ENCODE measurements at places on chromosomes 13 and 19.

DNA sequence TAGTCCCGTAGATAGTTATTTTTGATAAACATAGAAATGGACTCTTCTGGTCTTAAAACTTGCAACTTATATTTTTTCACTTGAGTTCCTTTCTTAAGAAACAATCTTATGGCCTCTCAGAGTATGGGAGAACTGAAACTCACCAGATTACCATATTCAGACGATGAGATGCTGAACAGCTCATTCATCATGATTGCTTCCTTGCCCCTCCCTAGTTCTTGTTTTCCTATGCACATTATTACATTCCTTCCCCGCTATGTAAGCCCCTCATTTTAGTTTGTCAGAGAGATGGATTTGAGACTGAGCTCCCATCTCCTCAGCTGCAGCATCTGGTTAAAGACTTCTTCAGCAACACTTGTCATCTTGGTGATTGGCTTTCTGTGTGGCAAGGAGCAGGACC lies 158.5 kb downstream of the SLITRK6 start:
- no peak for DNase-seq
- H3K36me3 ChIP-seq: no peaks in the 10 kb centered on the region
- no peak overlapping the region for H3K27ac ChIP-seq
- H3K4me3 ChIP-seq: no peak overlapping the region
- H3K27me3 ChIP-seq: no peaks in the 10 kb centered on the region
- H3K4me1 ChIP-seq: no peaks in the 10 kb centered on the region

DNA sequence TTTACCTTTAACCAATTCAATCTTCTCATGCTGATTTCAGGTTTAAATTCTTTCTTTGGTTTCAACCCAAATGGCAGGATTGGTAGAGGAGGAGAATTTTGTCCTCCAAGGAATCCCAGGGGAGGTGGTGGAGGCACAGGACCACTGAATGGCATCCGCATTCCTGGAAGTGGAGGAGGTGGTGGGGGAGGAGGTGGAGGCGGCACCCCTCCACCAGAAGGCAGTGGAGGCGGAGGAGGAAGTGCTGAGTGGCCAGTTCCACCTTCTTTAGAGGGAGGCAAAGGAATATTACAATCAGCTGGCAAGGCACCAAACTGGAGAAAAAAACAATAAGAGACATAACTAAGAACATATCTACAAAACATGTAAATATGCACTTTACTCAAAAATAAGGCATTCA lies 192.9 kb downstream of the DIAPH3 start:
- DNase-seq: no peak
- H3K36me3 ChIP-seq: peaks cover 14% of the 10 kb centered on the region

DNA sequence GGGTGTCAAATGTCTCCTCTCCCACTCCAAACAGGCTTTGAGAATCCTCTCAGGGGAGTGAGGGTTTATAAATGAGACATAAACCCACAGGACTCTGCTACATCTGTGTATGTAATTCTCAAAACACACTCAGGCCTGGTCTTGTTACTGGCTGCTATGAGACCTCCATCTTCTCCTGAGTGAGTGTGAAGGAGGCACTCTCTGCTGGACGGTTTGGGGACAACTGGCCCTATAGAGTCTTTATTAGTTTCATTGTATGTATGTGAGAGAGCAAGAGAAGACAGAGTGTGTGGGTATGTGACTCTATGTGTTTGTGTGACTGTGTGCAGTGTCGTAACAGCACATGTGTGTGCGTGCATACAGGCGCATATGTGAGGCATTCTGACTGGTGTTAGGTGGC lies 9.6 kb upstream of the CYP4F12 start:
- peaks cover 9% of the 10 kb centered on the region for H3K27me3 ChIP-seq
- no peak overlapping the region for H3K27ac ChIP-seq
- no peaks in the 10 kb centered on the region for H3K4me1 ChIP-seq
- no peaks in the 10 kb centered on the region for H3K36me3 ChIP-seq

GRCh38 chr19:15166700-15167099 lies 34.1 kb downstream of the NOTCH3 start:
- no peaks in the 10 kb centered on the region for H3K4me1 ChIP-seq
- H3K4me3 ChIP-seq: no peak overlapping the region
- DNase-seq: no peak

DNA sequence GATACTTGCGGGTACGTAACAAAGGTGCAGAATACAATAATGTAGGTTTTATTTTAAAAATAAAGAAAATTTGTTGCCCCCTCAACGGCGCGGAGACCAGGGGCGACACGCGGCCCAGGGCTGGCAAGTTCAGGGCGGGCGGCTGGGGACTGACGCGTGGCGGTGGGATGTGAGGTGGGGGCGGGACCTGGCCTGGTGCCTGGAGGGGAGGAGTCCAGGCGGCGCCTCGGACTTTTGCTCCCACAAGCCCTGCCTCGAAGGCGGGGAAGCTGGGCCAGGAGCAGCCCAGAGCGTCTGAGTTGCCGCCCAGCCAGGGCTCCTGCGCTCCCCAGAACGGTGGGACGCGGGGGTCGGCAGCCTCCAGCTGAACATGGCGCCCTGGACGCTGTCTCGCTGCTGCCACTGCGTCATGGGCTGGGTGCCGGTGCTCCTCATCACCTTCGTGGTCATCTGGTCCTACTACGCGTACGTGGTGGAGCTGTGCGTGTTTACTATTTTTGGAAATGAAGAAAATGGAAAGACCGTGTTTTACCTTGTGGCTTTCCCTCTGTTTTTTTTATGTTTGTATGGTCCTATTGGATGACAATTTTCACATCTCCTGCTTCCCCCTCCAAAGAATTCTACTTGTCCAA lies 1122.8 kb upstream of the ATXN8OS start:
- H3K27me3 ChIP-seq: no peaks in the 10 kb centered on the region
- H3K36me3 ChIP-seq: no peaks in the 10 kb centered on the region
- no peak overlapping the region for H3K27ac ChIP-seq
- H3K4me3 ChIP-seq: no peak overlapping the region
- H3K4me1 ChIP-seq: no peaks in the 10 kb centered on the region

- DNase-seq: no peak
- no peaks in the 10 kb centered on the region for H3K36me3 ChIP-seq
- no peaks in the 10 kb centered on the region for H3K27me3 ChIP-seq
- no peak overlapping the region for H3K27ac ChIP-seq
Measured at GRCh38 chr13:54614726-54615125, 1586.1 kb downstream of the OLFM4 start.

DNA sequence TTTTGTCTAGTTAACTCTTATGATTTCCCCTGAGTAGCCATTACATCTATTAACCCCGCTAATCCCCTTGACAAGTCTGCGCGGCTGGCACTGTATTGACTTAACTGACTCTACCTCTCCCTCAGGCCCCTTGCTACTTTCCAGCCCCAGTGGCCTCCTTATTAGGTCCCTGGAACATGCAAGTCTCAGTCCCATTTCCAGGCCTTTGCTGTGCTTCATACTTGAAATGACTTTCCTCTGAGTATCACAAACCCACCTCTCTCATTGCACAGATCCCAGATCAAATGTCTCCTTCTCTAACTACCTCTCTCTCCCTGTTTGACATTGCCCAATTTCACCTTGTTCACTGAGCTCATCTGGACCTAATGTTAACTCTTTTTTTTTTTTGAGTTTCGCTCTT lies 13.2 kb downstream of the SPACA6 start:
- peaks cover 27% of the 10 kb centered on the region for H3K36me3 ChIP-seq
- H3K4me1 ChIP-seq: peaks cover 31% of the 10 kb centered on the region
- no peak overlapping the region for H3K27ac ChIP-seq
- H3K27me3 ChIP-seq: peaks cover 17% of the 10 kb centered on the region
- DNase-seq: no peak

DNA sequence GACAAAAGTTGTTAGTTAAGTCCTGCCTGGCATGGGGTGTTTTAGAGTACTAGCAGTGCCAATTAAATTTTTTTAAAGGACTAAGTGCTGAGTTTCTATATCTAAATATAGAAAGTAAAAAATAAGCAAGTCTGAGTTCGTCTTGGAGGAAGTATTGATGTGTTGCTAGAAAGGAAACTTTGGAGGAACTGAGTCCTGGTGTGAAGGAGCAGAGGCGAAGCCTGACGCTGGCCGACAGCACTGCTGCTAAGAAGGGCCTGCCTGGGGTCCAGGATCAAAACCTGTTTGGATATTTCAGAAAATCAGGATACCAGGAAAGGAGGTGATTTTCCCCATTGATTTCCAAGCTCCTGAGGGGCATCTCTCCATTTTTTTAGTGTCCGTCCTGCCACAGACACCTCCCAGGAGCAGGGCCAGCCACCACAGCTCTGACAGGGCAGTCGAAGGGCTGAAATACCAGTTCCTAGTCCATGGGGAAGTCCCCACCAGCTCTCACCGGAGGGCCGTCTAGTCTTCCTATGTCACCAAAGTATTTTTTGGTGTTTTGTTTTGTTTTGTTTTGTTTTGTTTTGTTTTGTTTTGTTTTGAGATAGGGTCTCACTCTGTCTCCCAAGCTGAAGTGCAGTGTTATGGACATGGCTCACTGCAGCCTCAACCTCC lies 38.2 kb upstream of the NPAS1 start:
- H3K27me3 ChIP-seq: no peaks in the 10 kb centered on the region
- no peak overlapping the region for H3K27ac ChIP-seq
- no peak overlapping the region for H3K4me3 ChIP-seq
- peaks cover 19% of the 10 kb centered on the region for H3K4me1 ChIP-seq

DNA sequence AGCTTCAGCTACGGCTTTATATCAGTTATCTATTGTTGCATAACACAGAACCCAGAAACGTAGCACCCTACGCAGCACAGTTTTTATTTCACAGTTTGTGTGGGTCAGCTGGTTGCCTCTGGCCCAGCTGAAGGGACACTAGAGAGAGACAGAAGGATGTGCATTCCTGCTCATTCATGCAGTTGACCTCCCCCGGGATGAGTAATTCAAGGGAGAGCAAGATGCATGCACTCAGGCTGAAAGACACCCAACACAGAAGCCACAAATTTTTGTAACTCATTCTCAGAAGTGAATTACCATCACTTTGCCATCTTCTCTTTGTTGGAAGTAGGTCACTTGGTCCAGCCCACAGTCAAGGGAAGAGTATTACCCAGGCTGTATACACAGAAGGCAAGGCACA lies 89.5 kb downstream of the EFNB2 start:
- peaks cover 2% of the 10 kb centered on the region for H3K27me3 ChIP-seq
- no peak overlapping the region for H3K4me3 ChIP-seq

DNA sequence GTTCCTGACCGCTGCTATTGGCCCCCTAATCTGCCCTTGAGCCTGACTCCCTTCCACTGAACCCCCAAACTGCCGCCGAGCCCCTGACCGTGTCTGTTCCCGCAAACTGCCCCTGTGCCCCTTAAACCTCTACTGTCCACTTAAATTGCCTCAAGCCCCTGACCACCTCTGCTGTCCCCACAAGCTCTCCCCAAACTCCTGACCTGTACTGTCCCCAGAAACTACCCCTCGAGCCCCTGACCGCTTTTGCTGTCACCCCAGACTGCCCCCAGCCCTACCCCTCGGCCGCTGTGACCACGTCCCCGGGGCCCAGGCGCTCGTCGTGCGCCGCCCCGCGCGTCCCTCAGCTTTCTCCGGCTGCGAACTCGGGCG lies 382 bp downstream of the ZNF77 start:
- no peaks in the 10 kb centered on the region for H3K27me3 ChIP-seq
- peak overlapping the region; percentile 89 for H3K4me3 ChIP-seq
- peaks cover 28% of the 10 kb centered on the region for H3K4me1 ChIP-seq
- peak overlapping the region; percentile 99 for H3K27ac ChIP-seq

DNA sequence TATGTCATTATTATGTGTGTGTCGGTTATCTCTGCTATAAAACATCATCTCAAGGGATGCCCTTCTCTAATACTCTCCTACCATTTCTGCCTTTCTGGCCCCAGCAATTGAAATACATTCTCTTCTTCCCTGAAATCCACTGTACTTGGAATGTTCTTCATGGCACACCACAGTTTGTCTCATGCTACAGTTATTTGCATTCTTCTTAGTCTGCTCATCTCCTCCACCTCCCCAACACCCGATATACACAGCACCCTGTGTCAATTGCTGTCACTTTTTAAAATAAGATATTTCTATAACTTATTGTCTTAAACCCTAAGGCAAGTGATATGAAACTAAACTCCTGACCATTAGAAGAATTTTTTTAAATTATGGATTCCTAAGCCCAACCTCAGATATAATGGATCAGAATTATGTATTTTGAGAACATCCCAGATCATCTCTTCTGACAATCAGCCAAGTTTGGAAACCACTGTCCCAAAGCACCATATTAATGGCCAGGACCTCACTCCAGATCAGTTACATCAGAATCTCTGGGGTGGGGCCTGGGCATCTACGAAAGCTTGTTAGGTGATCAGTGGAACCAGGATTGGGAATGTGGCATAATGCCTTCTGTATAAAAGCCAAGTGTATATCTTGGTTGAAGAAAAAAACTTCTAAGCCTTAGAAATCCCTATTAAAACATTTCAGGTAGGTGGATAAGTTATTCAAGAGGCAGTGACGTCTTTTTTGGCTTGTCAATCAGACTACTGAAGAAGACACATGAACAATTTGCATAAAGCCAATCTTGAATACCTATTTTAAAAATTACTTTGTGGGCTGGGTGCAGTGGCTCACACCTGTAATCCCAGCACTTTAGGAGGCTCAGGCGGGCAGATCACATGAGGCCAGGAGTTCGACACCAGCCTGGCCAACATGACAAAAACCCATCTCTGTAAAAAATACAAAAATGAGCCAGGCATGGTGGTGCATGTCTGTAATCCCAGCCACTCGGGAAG lies 30.0 kb upstream of the KBTBD7 start:
- no peak overlapping the region for H3K27ac ChIP-seq
- H3K36me3 ChIP-seq: peaks cover 16% of the 10 kb centered on the region
- DNase-seq: no peak

DNA sequence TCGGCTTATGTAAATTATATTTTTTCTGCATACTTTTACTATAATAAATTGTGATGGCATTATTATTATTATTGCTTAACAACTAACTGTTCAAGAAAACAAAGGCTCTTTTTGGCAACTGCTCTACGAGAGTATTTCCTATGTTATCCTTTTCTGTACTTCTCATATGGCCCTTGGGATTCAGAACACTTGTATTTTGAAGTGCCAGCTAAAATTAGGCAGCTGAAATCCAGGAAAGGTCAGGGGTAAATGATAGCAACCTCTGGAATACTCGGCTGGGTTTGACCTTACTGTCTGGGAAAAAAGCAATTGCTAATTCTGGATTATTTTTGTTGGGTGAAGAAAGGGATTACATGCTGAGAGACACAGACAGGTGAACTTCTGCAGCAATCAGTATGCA lies 23.9 kb downstream of the EDNRB start:
- no peak overlapping the region for H3K27ac ChIP-seq
- peaks cover 2% of the 10 kb centered on the region for H3K27me3 ChIP-seq
- no peak for DNase-seq
- no peaks in the 10 kb centered on the region for H3K4me1 ChIP-seq

DNA sequence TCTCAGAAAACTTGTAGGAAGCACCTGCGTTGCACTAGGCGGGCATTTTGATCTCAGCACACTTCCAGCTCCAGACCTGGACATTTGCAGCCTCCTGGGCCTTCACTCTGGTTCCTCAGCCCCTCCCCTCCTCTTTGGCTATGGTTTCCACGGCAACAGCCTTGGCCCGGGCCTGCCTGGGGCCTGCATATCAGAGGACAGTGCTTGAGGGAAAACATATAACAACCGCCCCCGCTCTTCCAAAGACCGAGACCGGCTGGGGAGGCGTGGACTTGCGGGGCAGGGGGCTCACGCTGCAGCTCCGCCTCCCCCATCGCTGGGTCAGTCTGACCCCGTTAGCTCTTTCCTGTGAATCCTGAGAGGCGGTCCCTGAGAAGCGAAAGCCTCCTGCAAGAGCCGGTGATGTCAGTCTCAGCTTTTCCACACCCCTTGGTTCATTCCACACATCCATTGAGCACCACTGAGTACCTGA lies 125.7 kb upstream of the PEG3 start:
- H3K4me1 ChIP-seq: no peaks in the 10 kb centered on the region
- H3K27ac ChIP-seq: no peak overlapping the region
- H3K36me3 ChIP-seq: no peaks in the 10 kb centered on the region

- H3K4me3 ChIP-seq: no peak overlapping the region
- H3K27ac ChIP-seq: no peak overlapping the region
- no peaks in the 10 kb centered on the region for H3K36me3 ChIP-seq
- H3K4me1 ChIP-seq: no peaks in the 10 kb centered on the region
Measured at GRCh38 chr13:29005763-29006120, 185.6 kb downstream of the MTUS2 start.
